Central memory CD4-positive, alpha-beta T cell (primary cell): ENCODE measurements at places on chromosomes 7 and 10.

DNA sequence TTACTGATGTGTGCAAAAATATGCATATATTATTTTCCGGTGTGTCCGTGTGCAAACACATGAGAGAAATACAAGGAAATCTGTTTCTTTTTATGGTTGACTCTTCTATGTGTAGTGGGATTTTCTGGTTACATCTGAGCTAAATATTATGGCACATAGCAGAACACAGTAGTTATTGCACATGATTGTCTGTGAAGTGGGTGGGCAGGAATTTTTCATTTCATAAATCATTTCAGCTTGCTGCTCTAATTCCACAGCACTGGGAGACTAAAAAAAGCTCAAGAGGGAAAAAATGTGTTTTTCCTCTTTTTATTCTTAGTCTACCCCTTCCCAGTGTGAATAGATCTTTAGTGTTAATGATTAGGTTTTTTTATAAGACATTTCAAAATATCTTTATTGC is 197.9 kb downstream of the MBL2 start:
- no peak for DNase-seq

DNA sequence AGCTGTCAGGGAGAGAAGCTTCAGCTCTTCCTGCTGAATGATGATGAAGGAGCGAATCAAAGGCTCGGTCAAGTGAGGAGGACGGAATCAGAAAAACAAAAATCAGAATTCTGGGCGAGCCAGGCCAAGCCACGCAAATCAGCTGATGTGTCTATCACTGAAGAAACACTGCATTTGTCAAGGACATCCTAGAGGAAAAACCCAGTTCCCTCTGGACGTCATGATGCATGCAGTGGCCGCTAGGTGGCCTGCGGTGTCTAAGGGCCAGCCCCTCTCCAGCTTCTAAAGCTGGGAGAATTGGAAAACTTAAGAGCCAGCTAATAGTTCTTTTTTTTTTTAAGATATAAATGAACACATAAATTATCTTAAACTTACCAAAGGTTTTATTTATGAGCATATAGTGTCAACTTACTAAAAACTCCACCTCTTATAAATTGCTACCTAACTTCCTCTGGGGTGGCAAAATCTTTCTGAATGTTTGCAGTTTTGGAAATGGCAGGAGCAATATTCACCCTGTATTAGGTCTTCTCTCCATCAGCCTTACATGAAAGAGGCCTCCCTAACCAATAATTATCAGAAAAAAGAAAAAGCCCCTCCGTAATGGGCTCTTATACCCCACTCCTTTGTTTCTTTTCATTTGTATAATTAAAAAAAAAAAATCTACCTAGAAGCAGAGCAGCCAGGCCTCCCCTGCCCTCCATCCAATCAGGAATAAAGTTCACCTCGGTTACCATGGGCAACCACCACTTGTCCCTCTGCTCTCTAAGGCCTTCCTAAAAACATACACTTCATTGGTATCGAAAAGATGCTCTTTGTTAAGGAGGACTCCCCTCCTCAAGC is 186.8 kb downstream of the USP6NL start:
- DNase-seq = no peak

DNA sequence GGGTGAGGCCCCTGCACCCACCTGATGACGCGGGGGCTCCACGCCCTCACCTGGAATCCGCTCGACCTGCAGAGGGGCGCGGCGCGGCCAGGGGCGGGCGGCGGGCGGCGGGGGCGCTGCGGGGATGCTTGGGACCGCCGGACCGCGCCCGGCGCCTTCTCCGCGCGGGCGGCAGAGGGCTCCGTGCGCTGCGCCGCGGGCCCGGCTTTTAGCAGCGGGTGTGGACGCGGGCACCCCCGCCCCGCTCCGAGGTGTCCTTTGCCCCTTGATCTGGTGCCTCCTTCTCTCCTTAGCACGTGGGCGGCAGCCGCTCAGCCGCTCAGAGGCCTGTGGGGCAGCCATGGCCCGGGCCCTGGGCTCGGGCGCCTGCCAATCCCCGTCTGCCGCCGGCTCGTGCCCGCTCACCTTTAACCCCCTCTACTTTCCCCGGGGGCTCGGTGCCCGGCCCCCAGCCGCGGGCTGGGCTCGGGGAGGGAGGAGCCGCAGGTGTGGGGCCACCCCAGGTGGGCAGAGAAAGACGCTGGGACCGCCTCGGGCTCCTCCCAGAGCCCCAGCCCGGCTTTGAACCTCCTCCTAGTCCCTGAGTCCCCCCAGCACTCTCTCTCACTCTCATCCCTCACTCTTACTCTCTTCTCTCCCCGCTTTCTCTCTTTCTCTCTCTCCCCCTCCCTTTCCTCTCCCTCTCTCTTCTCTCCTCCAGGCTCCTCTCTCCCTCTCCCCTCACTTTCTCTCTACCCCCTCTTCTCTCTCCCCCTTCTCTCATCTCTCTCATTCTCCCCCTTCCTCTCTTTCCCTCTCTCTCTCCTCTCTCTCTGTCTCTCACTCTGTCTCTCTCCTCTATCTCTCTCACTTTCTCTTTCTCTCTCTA is 19.7 kb upstream of the VPS37D start:
- DNase-seq = no peak

GRCh38 chr7:17732083-17732482 is 208.2 kb downstream of the SNX13 start:
- no peak for DNase-seq

DNA sequence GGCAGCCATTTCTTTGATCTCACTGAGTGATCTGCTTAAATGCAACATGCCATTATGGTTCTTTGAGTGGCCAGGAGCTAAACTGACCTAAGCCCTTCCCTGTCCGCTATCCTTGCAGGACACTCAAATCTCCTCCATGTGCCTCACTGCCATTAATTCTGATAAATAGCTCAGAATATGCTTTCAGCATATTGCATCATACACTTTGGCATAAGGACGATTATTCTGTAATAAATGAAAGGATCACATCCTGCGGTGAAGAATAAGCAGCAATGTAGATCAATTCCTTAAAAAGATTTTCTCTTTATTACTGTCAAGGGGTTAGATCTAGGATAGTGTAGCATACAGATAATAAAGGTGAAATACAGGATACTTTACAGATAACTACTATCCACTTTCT is 231.8 kb upstream of the CTBP2 start:
- DNase-seq = no peak

DNA sequence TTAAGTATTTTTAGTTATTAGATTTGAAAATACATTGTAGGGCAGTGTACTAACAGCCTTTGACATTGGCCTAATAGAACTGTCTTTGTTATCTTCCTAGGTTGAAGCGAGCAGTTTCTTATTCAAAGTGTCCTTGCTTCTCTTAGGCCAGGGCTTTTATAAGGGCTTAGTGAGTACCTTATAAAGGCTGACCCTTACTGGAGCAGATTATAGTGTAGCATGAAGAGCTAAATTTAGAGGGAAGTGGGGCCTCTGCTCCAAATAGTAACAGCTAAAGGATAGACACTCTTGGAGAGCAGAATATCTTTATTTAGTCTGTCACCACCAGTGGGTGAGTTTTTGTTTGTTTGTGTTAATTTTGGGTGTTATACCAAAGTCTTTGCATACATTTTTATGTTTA is 15.9 kb downstream of the BZW2 start:
- no peak for DNase-seq

DNA sequence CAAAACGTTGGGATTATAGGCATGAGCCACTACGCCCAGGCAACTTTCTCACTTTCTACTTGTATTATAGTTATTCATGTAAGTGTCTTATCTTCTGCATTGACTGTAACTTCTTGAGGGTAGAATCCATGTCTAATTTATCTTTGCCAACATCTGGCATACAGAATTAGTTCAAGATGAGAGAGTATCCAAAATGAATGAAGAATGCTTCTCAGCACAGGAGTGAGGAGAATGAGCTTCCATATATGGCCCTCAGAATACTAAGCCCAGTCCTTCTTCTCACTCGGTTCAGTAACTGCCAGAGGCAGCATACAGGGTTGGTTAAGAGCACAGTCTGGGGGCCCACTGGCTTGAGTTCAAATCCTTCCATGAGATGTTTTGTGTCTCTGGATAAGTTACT is 75.0 kb upstream of the LRRC17 start:
- no peak for DNase-seq

DNA sequence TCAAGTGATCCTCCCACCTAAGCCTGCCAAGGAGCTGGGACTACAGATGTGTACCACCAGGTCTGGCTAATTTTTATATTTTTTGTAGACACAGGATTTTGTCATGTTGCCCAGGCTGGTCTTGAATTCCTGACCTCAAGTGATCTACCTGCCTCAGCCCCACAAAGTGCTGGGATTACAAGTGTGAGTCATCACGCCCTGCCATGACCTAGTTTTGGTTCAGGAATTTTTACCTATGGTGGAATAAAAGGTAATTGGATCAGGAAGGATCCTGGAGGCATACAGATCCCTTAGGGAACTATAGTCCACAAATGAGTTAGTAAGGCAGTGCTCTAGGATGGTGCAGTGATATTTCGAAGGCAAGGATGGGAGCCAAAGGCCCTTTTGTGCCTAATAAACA is 717.9 kb downstream of the PHTF2 start:
- no peak for DNase-seq

GRCh38 chr7:284762-285722 is 4.9 kb upstream of the FOXL3 start:
- no peak for DNase-seq

DNA sequence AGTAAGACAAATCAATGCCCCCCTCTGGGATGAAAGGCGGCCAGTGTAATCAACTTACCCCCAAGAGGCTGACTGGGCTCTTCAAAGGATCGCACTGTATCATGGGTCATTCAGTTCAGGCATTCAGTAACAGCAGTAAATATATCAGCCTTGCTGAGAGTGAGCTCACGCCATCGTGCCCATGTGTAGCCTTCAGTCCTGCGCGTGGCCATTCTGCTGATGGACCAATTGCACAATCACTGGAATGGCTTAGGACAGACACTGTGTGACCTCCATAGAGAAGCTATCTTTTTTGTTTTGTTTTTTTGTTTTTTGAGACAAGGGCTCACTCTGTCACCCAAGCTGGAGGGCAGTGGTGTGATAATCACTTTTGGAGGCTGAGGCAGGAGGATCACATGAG is 9.1 kb upstream of the PRKRIP1 start:
- no peak for DNase-seq

GRCh38 chr10:48523820-48524758 is 80.8 kb downstream of the ARHGAP22 start:
- DNase-seq = no peak

DNA sequence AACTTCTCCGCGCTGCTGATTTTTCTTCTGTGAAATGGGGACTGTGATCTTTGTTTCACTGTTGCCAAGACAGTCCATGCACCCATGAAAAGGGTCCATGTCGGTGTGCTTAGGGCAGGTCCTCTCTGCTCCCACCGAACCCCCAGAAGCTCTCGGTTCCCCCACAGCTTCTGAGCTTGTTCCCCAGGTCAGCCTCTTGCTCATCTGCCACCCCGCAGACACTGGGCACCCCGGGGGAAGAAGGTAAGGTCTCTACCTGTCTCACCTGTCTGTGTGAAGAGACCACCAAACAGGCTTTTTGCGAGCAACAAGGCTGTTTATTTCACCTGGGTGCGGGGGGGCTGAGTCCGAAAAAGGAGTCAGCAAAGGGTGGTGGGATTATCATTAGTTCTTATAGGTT is 66.2 kb upstream of the NANOS1 start:
- DNase-seq = no peak

DNA sequence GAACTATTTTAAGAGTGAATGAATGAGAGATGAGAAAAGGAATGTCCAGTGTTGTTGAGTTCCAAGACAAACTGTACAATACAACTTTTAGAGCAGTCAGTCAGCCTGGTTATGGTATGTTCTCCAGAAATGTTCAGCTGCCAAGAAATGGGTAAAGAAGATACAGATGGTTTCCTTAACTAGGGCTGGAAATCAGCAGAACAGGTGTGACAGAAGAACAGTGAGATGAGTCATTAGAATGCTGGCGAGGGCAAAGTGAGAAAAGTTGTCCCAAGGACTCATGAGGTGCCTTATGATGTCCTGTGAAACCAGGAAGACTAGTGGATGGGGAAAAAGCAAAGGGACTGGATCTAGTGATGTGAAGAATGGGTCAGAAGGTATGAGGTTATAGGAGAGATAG is 20.8 kb upstream of the SEPTIN7 start:
- no peak for DNase-seq

DNA sequence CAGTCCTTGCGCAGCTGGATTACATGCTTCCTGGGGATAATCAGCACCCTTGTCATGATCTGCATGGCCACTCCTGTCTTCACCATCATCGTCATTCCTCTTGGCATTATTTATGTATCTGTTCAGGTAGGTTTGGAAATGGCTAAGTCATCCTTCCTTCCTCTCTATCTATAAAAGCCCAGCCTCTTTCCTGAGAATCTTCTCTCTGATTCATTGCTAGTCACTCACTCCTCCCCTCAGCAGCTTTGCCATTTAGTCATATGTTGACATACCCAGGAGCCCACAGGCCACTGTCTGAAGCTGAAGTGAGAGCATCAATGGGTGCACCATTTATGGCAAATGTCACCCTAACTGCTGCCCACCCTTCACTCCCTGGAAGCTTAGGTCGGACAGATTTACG is 52.0 kb downstream of the ABCC2 start:
- DNase-seq = no peak
